RPMI7951 (cell line): ENCODE measurements at places on chromosomes 12 and 14. TPM values are rescaled to one million over a fixed set of nuclear protein-coding genes. Genes with fewer than 3 reads are reported as not detected.

Gene SLC17A8
- total RNA-seq, result not detected in 2 replicates

GRCh38 chr12:39574785-39575497, 44.7 kb downstream of the ABCD2 start:
- no peak for DNase-seq

DNA sequence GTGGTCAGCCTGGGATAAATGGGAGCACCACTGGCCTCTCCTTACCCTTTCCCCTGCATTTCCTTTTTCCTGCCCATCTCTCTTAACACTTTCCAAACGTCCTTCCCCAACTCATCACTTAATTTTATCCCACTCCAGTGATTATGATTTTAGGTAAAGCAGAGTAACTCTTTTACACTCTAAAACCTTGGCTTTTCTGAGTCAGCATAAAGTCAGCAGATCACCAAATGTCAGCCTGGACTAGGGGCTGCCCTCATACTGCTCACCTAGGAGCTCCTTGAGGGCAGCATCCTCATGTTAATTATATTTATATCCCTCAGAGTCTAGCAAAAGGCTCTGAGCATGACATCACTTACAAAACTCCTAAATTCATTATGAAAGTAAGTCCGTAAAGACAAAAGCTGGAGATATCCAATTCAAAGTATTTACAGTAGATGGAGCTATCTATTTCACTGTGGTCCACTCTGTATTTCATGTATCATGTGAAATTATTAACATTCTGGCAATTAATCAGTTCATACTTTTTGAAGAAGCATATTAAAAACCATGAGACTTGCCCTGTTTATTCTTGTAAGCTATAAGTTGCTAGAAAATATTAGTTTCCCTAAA, 17.0 kb upstream of the DICER1 start:
- no peak for DNase-seq

- no peak for DNase-seq
Observed at GRCh38 chr12:30485230-30485890, 210.3 kb downstream of the IPO8 start.

DNA sequence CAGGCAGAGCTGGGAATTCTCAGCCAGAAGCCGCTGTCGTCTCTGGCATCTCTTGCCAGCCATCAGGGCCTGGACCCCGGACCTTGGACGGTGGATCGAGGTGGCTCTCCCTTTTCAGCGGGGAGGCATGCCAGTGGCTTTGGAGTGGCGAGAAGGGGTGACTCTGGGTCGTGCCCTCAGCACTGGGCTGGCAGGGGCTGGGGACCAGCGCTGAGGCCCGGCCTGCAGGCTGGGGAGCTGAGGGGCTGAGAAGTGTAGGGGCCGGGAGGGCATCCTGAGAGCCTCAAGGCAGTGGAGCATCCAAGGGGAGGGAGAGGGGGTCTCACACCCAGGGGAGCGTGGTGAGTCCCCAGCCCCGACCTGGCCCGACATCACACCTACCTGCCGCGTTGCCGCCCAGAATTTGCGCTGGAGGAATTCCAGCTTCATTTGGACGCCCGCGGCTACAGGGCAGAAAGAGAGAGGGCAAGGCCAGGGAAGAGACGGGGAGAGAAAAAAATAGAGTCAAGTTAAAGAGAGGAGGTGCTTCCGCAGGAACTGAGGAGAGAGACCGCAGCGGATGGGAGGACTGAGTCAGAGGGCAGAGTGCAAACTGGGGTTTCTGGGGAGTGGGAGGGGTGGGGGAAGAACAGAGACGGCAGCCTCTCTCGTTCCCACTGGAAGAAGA, 9.0 kb upstream of the LRTM2 start:
- DNase-seq, result peak; percentile 26

Gene PCNX1
- total RNA-seq, result 14.8 and 16.1 TPM in 2 replicates

GRCh38 chr14:34324363-34324795, 137.7 kb downstream of the SPTSSA start:
- peak; percentile 35 for DNase-seq

DNA sequence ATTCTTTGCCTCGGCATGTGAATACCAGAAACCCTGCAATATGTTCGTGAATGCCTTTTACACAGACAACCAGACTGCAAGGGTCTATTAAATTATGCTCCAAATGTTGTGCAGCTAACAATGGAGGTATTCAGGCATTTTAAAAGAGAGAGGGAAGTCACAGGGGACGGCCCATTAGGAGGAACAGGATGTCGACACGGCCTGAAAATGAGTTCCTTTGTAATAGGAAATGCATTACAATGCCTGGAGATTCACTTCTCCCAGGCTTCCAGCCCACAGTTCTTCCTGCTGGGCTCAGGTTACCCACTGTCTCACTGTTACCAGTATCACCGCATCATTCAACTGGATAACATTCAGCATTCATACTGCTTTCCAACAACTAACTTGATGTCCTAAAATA, 2.5 kb downstream of the DUSP6 start:
- peak; percentile 78 for DNase-seq

DNA sequence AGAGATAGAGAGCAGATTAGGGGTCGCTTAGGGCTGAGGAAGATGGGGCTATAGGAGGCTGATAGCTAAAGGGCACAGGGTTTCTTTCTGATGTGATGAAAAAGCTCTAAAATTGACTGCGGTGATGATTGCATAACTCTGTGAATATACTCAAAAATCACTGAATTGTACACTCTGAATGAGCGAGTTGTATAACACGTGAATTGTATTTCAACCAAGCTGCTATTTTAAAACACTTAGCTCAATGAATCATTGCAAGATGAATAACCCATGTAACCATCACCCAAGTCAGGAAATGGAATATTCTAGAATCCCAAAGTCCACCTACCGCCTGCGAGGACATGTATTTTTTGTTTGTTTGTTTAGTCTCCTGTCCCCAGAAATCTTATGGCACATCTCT, 60.1 kb upstream of the CCND2 start:
- DNase-seq, result no peak

DNA sequence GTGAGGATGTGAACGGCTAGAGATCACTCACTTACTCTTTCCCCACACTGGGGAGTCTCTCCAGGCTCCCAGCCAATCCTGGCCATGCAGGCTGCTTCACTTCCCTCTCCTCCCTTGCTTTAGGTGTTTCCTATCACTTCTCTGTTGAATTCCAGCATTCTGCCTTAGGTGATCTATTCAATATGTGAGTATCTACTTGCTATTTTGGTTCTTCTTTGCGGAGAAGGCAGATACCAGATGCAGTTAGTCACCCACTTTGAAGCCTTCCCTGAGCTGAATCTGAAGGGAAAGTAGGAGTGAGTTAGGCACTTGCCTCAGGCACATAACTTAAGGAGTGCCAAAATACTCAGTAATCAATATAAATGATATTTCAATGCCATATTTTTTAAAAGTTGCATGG, 36.0 kb upstream of the FAR2 start:
- peak; percentile 82 for DNase-seq

- DNase-seq, result no peak
Observed at GRCh38 chr14:104895207-104895785, 29.4 kb upstream of the PLD4 start.

DNA sequence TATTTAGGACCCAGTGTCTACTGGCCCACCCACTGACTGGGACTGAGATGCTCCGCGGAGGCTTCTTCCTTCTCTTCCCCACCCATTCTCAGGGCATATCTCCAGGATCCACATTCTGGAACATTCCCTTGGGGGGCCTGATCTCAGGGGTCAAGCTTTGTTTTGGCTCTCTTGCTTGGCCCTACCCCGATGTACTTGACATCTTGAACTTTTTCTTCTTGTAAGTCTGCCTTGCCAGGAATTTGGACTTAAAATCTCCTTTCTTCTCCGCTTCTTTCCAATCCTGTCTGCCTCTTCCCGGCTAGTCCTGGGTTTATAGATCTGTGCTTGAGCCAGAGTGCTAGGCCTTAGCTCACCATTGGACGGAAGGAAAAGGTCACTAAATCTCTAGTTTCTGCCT, 22.1 kb downstream of the DACT1 start:
- no peak for DNase-seq

Gene ALG10
- total RNA-seq, result 12.4 and 14.5 TPM in 2 replicates

- DNase-seq, result no peak
Observed at GRCh38 chr12:68980476-68981212, 47.7 kb upstream of the CPM start.

DNA sequence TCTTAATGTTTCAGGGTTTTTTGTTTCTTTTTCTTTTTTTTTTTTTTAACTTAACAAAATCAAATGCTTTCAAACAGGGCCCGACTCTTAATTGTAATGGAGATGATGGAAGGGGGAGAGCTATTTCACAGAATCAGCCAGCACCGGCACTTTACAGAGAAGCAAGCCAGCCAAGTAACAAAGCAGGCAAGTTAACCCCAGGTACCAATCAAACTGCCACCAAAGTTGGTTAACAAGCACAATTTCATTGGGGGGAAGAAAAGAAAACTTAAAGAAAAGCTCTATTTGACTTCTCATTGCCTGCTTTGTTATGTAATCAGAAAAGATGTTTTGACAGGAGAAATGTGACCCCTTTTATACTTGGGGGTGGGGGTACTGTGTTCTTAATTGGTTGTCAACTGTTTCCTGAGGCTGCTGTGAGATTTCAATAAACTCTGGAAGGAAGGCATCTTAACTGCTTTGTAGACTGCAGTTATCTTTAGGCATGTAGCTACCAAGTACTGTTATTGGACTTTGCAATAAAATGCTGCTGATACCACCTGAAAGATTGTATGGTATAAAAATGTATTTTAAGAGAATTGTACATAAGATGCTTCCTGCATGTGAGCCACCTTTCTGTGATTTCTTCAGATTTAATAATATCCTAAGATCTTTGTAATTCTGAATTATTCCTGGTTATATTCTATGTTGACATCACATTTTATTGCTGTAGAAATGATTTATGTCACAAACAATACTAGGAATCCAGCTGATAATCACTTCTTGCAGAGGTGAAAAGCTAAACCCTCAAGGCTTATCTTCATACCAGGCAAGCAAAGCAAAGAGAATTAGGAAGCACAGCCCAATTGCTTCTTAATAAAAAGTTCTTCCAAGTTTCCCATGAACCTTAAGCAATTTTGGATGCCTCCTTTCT, 26.9 kb downstream of the MAPKAPK5 start:
- no peak for DNase-seq

Gene KRT85
- total RNA-seq, result not detected in 2 replicates

DNA sequence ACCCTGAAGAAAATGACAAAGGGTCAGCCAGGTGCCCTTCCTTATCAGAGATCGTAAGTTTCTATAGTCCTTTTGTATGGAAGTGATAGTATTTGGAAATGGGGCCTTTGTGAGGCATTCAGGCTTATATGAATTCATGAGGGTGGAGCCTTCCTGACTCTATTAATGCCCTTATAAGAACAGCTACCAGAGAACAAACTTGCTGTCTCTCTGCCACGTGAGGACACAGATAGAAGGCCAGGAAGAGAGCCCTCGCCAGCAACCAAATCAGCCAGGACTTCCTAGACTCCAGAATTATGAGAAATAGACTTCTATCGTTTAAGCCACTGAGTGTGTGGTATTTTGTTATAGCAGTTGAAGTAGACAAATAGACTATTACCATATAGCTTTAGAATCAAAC, 36.7 kb downstream of the TRMT5 start:
- no peak for DNase-seq

Gene RAPGEF3
- 0.48 and 0.88 TPM in 2 replicates for total RNA-seq

DNA sequence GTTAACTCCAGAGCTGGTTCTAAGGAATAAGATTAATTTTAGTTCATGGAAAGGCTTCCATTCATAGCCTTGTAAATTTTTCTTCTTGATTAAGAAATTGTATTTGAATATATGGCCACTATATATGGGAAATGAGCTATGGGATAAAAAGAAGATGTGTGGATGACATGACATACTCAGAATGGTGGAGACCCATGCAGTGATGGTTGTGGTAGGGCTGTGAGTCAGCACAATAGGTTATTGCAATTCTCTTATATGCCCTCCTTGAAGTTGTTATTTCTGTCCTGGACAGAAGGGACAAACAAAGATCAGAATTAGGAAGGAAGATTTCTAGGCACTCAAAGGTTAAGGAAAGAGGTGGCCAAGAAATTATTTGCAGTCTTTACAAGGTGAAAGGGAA, 21.5 kb downstream of the RASSF9 start:
- no peak for DNase-seq

Gene SLC25A47
- not detected in 2 replicates for total RNA-seq

GRCh38 chr14:62066304-62066703, 304.1 kb downstream of the SNAPC1 start:
- no peak for DNase-seq

Gene AQP5
- total RNA-seq, result not detected in 2 replicates

GRCh38 chr14:22836301-22837113, at the start of gene MMP14:
Gene MMP14, plus strand, starts transcription at chr14:22836585. Its CDS starts 233 bp downstream, at chr14:22836818.
- peak; percentile 95 for DNase-seq

Gene RGS6
- under 0.01 TPM in 1 of 2 replicates, not detected in the other for total RNA-seq

GRCh38 chr14:98798099-98798498, 473.9 kb downstream of the BCL11B start:
- DNase-seq, result no peak

Gene KRT83
- total RNA-seq, result not detected in 2 replicates

- DNase-seq, result no peak
Observed at GRCh38 chr12:8127138-8127537, 3.7 kb downstream of the CLEC4A start.

GRCh38 chr14:20387576-20387975, 25.7 kb downstream of the TEP1 start:
- no peak for DNase-seq

DNA sequence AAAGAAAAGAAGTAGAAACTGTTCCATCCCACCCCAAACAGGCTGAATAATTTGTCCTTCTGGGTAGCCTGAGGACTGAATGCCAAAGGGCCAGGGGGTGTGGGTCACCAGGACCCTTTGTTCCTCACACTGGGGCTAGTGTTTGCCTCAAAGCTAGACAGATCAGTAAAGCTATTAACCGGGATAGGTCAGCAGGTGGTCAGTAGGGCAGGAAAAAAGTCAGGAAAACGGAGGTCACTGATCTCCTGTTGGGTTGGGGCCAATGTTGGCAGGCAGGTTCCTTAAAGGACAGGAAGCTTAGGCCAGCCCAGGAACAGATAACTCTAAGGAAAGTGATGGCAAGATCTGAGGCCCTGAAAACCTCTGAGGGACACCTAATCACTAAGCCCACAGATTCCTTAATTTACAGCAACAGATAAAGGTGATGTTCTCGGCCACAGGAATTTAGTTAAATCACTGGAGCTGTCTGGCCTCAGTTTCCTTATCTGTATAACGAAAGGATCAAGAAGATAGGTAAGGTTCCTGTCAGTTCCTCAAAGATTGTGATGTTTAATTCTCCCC, 22.7 kb upstream of the TMPO start:
- DNase-seq, result no peak

Gene JAG2
- total RNA-seq, result not detected in 2 replicates

GRCh38 chr14:55458800-55459515, 18.5 kb upstream of the TBPL2 start:
- DNase-seq, result peak; percentile 37

GRCh38 chr12:76586764-76587395, 27.3 kb upstream of the OSBPL8 start:
- peak; percentile 49 for DNase-seq

GRCh38 chr14:90318016-90318415, 13.7 kb downstream of the NRDE2 start:
- DNase-seq, result no peak

Gene P2RX2
- total RNA-seq, result not detected in 2 replicates

GRCh38 chr14:64095620-64096019, 198.6 kb downstream of the ESR2 start:
- DNase-seq, result no peak

- peak; percentile 1 for DNase-seq
Observed at GRCh38 chr14:25537846-25538455, 488.0 kb upstream of the STXBP6 start.
